ENCODE measurements at places on chromosomes 7 and 10. TPM values are rescaled to one million over a fixed set of nuclear protein-coding genes. Genes with fewer than 3 reads are reported as not detected.

Gene MYL10
- not detected for total RNA-seq

Gene ADAMTS14
- 0.06 TPM for total RNA-seq

Gene TAS2R16
- total RNA-seq: not detected

Gene DRGX
- total RNA-seq: not detected

DNA sequence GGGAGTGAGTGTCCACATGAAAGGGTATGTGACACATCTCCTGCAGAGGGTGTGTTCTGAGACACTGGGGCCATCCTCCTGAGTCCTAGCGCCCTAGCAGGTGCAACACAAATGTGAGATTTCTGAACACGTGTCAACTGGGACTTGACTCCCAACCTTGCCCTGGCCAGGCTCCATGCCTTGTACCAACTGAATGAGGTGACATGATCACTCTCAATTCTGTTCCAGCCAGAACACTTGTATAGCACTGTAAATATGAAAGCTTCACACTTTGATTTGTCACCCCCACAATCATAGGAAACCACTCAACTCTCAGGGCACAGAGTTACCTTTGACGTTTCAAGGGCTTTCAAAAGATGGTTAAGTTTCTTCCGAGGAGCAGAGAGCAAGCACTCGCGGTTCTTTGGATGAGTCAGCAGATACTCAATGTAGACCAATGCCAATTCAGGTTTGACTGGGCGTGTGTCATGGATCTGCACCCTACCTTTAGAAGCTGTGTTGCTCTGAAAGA lies 48.6 kb downstream of the NCAPG2 start:
- DNase-seq: no peak

Gene C10orf53
- total RNA-seq: not detected

Gene CRYGN
- 0.17 TPM for total RNA-seq

GRCh38 chr10:110364531-110364937 lies 59.8 kb upstream of the SMNDC1 start:
- peak; percentile 34 for DNase-seq

GRCh38 chr7:18167815-18168214 lies 140.2 kb upstream of the PRPS1L1 start:
- DNase-seq: no peak

DNA sequence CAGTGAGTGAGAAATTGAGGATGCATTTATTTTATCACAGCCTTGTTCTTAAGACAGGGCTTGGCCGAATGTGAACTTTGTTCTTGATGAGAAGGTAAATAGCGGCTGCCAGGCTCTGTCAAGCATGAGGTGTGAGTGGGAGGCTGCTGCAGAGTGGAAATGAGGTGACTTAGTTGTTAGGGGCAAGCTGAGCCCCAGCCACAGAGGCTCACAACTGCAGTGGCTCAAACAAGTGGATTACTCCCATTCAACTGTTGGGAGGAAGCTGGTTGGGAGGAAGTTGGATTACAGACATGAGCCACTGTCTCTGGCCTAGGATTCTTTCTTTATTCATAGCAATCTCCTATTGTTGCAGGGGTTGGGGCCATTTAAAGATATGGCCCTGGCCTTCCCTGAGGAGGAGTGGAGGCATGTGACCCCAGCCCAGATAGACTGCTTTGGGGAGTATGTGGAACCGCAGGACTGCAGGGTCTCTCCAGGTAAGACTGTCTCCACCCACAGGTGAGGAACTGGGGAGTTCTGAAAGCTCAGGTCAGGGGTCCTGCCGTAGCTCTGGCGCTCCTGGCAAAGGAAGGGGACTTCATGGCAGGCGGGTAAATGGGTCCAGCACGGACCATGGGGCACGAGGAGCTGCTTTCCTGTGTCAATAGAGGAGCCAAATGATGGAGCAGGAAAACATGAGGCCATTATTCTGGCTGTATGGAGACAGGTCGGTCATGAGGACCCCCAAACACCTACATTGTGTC lies 7.1 kb downstream of the ZSCAN25 start:
- peak; percentile 31 for DNase-seq

- no peak for DNase-seq
Measured at GRCh38 chr10:118246332-118247295, 95.5 kb downstream of the FAM204A start.

Gene GPR37
- total RNA-seq: 0.65 TPM

Gene TMEM270
- total RNA-seq: 1.5 TPM

DNA sequence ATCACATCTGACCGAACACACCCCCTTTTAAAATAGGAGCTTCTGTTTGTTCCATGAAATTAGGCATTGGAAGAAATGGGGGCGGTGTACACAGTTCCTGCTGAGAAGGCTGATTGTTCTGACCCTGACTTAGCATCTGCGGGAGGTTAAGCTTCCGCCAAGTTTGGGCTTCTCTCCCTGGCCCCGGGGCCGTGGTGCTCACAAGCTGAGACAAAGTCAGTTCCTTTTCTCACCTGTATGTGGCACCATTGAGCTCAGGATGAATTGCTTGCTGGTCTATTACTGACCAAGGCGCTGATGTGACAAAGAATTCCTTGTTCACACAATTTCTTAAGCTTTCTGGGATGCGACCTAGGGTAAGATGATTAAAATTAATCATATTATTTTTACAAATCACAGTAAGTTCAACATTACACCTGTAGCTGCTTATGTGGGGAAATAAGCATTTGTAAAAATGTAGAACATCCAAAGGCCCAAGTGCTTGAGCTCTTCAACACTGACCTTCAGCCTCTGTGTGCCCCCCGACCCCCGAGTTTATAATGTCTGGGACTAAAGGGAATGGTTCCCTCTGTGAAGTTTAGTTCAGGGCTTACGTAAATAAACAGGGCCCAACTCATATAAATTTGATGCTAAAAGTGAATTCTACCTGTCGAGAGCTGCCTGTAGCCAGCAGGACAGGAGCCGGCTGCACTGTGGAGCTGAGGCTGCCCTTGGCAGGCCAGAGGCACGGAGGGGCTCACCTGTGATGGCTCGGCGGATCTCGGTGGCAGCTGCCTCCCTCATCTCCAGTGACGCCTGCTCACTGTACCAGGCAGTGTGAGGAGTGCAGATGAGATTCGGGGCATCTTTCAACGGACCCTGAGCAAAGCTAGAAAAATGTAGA lies 50.8 kb downstream of the ZRANB1 start:
- peak; percentile 43 for DNase-seq

DNA sequence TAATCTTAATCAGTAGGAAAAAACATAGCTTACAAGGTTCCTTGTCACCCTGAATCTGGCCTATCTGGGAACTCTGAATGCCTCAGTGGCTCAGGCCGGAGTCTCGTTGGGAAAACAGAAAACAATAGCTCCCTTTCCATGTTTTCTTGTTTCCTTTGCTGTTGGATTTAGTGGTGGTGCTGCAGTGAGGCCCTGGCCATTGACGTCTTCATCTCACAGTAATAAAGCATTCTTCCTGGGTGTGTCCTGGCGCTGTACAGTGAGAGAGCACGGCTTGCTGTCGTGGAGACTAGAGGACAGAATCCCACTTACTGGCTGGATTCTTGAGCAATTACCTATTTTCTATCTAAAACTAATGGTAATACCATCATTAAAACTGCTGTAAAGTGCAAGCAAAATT lies 1.3 kb upstream of the SPOCK2 start:
- no peak for DNase-seq

- no peak for DNase-seq
Measured at GRCh38 chr7:142703655-142704305, 45.5 kb upstream of the PRSS1 start.

Gene KEL
- total RNA-seq: 0.36 TPM

Gene EPC1
- total RNA-seq: 6.7 TPM

DNA sequence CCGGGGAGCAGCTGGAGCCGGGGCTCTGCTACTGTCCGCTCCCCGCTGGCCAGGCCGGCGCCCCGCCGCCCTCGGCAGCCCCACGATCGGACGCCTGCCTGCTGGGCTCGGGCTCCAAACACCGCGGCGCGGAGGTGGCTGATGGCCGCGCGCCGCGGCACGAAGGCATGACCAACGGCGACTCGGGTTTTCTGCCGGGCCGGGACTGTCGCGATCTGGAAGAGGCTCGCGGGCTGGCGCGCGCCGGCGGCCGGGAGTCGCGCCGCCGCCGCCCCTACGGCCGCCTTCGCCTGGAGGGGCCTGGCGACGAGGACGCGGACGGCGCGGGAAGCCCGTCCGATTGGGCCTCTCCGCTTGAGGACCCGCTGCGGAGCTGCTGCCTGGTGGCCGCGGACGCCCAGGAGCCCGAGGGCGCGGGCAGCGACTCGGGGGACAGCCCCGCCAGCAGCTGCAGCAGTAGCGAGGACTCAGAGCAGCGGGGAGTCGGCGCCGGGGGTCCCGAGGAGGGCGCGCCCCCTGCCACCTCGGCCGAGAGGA lies 570 bp downstream of the TBC1D12 start:
- peak; percentile 50 for DNase-seq

DNA sequence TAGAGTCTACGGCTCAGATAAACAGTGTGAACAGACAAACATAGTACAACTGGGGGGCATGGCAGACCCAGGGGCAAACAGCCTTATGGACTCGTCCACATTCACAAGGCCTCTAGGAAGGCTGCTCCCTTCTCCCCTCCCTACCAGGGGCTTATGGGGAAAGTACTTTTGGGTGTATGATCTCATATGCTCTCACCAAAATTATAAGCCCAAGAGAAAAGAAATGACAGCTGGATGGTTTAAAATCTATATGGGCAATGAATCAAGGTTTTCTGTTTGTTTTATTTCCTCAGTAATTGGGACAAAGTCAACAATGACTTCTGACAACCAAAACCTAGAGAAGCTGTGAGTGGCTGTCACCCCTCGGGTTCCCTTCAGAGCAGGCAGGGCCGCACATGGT lies 144.4 kb downstream of the PKD1L1 start:
- no peak for DNase-seq

GRCh38 chr7:158403013-158403821 lies 184.4 kb downstream of the PTPRN2 start:
- no peak for DNase-seq

DNA sequence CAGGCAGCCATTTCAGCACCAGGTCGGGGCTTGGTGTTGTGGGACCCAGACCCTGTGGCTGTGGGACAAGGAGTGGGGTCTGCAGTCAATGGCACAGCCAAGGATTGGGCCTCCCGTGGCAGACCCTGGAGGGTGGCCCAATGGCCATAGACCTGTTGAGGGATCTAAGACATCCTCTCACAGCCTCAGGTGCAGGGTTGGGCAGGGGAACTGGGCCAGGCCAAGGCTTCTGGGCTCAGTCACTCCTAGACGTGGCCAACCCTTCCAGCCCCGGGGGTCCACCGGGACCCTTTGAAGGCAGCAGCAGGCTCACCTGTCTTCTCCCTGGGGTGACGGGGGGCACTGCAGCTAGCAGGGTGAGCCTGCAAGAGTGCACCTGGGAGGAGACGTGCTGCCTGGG lies 45.7 kb upstream of the DPYSL4 start:
- DNase-seq: no peak

- DNase-seq: no peak
Measured at GRCh38 chr7:93354815-93355214, 122.6 kb downstream of the VPS50 start.

DNA sequence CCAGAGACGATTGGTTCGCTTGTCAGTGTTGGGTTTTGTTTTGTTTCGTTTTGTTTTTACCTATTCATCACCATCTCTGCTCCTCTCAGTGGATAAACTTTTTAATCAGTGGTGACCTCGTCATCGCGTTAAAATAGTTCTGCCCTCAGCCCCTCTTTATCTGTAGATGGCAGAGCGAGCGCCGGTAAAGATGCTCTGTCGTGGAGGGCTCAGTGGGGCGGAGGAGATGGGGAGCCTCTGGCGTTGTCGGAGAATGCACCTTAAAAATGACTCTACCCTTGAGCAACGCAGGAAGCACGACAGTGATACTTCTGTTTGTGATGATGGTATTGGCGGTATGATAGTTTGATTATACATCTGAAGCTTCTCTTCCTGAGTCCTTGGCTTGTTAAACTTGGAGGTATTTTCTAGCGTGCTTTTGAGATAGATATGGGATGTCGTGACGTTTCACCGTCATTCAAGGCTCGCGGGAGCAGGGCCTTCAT lies 554 bp downstream of the CSGALNACT2 start:
- DNase-seq: peak; percentile 25

GRCh38 chr7:112996331-112996871 lies 90.2 kb downstream of the GPR85 start:
- DNase-seq: no peak

Gene DENND2A
- total RNA-seq: 5.4 TPM

DNA sequence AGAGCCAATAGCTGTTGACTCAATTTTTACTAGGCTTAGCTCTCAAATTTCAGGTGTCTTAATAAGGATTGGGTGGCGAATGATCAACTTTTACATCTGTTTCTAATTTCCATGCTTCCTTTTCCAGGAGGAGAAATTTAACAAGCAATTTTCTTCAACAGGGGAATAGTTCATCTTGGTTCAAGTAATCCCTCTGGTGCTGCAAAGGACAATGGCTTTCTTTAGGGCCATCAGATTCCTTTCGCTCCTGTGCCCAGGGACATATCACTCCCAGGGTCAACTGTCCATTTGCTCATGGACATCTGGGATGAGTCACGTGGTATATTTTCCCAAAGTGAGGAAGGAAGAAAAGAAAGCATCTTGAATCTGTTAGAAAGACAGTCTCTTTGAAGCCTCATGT lies 313.3 kb downstream of the FRMD4A start:
- DNase-seq: no peak

Gene EGR2
- 1.4 TPM for total RNA-seq

DNA sequence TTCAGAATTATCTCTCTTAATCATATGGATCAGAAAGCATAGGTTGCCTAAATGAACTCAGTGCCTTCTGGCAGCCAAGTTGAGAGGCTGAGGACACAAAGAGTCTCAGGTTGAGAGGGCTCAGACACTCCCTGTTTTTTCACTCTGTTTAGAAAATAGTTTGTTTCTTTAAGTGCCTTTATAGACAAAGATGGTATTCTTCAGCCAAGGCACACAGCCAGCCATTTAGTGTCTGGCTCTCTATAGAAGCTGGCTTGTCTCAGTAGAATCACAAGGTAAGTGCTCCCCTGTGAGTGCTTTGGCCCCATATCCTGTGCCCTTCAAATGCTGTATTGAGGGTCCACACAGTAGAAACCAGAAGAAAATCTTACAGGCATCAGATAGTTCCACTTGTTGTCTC lies 3.6 kb downstream of the GPR158 start:
- DNase-seq: no peak

DNA sequence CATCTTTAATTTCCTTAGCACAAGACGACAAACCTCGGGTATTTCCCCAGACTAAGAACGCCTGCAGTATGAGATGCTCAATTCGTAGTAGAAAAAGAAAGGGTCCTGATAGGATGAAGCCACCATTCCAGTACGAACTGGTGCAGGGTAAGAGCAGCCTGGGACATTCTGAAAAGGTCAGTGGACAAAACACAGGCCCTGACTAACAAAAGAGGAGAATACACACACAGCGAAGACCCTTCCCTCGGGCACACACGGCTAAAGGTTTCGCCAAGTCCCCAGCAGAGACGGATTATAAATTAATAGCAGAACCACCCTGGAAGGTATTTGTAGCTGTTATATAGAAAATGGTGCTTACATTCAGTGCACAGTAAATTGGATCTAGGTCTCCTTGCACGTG lies 137.6 kb downstream of the SKIDA1 start:
- DNase-seq: no peak

All from Daoy (cell line).